ENCODE measurements at places on chromosomes 6 and 20.

DNA sequence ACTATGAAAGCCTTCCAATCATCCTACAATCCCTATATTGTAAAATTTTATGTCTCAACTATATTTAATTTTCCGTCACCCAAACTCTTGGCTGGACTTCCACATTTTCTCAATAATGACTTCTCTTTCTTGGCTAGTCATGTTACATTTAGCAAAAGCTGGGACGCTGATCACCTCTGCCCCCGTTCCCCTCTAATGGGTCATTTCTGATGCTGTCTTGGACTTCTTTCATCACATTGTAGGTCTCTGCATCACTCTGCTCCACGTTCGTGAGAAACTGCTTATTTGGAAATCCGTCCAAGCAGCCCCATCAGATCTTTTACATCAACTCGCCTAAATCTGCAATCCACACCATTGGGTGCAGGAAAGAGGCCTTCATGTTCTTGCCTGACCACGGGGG, 203.8 kb downstream of the MYLK4 start:
- DNase-seq, result no peak

DNA sequence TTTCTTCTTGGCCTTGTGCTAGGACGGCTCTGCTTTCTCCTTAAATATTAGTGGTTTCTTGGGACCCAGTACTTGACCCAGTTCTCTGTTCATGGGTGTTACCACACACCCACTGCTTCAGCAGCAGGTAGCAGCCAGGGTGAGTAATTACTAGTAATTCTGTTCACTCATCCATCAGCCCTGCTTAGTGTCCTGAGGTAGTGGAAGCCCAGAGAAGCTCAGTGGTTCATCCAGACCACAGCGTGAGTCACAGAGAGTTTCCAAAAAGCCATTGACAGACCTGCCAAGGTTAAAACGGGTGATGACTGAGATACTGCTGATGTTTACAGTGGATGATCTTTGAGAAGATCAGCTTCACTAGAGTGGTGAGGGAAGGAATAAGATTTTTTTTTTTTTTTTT, 51.7 kb upstream of the HINT3 start:
- no peak for DNase-seq

DNA sequence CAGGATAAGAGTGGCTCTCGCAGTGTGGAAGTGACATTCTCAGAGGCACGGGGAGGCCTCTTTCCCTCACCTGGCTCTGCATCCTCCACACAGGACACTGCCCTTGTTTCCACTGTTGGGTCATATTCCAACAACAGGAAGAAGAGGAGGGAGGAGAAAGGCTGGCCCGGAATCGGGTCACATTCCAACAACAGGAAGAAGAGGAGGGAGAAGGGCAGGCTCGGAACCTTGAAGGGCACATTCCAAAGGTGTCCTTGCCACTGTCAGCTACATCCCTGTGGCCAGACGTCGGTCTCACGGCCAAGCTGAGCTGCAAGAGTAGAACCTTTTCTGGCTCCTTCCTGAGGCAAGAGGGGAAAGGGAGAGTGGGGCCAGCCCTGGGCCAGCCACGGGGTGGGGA, 25.4 kb downstream of the CHRNA4 start:
- DNase-seq, result no peak

DNA sequence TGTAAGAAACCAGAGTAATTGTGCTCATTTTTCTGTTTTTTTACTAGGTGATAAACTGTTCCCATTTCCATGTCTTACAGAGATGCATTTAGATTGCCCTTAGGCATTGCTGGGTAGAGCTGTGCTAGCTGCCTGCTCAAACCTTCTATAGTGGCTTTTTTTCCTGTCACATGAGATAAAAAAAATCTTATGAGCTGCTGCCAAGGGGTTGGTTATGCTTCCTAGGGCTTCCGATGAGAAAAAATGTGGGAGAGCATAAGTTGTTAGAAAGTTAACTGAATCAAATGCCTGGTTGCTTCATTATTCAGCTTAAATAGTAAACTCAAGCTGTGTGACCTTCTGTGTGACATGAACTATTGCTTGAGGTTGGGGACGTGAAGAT, 50.0 kb upstream of the NOX3 start:
- DNase-seq, result no peak

DNA sequence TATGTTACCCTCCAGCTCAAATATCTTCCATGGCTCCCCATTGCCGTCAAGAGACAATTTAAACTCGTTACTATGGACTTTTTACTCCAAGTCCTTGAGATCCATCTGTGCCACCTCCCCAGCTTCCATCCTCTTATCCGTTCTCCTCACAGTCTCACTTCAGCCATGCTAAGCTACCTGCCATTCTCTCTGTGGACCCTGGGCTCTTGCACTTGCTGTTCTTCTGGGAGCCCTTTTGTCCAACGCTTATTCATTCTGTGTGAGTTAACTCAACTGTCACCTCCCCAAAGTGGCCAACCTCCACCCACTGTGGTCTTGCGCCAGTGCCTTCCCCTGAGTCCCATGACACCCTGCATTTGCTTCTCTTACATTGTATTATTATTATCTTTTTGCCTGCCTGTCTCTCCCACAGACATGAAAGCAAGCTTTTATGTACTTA, 132.4 kb downstream of the BCAS1 start:
- DNase-seq, result no peak

GRCh38 chr6:152394303-152394702, 242.9 kb downstream of the SYNE1 start:
- no peak for DNase-seq

DNA sequence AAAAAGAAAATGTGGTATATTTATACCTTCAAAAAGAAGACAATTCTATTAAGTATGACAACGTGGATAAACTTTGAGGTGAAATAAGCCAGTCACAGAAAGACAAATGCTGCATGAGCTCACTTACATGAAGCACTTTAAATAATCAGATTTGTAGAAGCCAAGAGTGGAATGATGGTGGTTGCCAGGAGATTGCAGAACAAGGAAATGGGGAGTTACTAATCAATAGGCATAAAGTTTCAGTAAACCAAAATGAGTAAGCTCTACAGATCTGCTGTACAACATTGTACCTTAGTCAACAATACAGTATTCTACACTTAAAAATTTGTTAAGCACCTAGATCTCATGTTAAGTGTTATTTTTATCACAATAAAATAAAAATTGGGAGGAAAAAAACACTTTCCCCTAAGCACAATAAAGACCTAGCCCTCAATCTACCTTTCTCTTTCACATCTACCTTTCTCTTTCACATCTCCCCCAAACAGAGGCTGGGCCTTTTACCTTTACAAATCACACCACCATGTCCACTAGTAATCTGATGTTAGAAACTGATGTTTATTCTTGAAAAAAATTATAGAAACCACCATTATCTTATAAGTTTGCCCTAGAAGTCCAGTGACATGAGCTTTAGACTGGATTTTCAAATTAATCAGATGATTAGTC, 73.9 kb downstream of the PKIB start:
- no peak for DNase-seq

GRCh38 chr6:107122748-107123147, 7.4 kb upstream of the BEND3 start:
- no peak for DNase-seq

DNA sequence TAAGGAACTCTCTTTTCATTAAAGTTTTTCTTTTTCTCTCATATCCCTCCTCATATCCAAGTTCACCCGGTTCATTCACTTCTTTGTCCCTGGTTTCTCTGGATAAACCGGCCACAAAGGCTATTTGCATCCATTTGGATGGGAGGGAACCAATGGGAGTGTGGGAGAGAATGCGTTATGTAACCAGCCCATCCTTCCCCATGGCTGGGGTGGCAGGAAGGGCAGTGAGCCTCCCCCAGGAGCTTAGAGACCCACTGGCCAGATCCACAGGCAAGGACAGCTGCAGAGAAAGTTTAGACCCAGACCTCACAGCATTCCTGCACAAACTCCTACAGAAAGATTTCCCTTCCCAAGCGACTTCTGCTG, 10.7 kb downstream of the CASS4 start:
- no peak for DNase-seq

GRCh38 chr6:31580807-31581433, 1.3 kb downstream of the LTB start:
- DNase-seq, result peak; percentile 97

- DNase-seq, result no peak
Measured at GRCh38 chr6:164409309-164410009, 899.9 kb downstream of the C6orf118 start.

DNA sequence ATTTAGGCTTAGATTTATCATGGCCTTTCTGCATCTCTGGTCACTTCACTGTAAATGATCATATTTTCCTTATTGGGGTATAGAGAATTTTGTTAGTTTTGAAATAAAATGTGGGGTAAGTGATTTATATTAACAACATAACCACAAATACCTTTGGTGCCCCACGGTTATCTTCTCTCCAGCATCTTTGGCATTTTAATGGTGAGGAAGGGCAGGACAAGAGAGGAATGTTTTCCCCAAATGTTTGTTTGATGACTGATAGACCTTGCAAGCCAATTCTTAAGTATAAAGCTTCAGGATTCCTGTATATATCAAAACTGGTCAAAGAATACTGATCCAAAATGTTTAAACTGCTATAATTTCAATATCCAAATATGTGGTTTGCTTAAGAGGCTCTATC, 171.6 kb upstream of the SMLR1 start:
- DNase-seq, result no peak

DNA sequence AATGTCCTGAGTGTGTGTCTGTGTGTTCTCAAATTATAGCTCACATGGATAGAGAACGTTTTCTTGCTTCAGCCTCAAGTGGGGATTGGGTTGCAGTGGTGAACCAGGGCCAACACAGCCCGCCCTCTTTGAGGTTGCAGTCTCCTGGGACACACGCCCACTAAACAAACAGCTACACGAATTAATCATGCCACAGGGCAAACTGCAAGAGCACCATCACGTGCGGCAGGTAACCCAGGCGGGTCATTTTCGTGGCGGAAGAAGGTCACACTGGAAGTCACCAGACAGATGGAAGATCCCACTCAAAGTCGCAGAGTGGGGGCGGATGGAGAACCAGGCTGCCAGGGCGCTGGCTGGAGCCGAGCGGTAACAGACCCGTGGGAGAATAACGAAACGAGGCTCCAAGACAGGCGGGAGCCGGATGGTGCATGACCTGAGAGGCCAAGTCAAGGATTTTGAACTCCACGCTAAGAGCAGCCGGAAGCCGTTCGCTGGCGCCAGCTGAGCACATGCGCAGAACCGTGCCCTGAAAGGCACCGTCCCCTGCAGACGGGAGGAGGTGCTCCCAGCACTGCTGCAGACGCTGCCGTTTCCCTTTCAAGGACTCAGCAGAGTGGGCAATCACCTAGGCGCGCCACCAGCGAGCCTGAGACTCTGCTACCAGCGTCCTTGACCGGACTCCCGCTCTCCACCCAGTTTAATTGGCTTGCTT, 10.7 kb downstream of the DLL1 start:
- DNase-seq, result no peak

GRCh38 chr20:3794701-3795420, 1.2 kb upstream of the CDC25B start:
- no peak for DNase-seq

Data from activated naive CD8-positive, alpha-beta T cell treated with anti-CD3 and anti-CD28 coated beads, Interleukin-2, amount 10 ng/mL, durations not matched to agents 7 days and 5 days (primary cell).